A549 (cell line): ENCODE measurements at places on chromosomes 3 and 15.

DNA sequence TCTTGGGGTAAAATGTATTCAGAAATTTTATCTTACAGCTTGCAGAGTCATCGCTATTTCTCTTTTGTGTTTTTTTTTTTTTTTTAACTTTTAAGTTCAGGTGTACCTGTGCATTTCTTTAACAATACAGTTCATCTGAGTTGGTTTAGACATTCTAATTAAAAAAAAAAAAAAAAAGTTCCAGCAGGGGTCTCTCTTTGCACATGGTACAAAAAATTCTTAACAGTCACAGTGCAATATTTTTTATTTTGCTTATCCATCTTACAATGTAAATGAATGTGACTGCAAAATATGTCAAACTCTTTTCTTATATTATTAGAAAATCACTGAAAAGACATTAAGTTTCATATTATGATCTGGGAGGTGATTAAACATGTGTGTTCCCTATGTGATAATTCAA lies 47.5 kb upstream of the SLC9A9 start:
- no peak for DNase-seq

- no peak for DNase-seq
Measured at GRCh38 chr15:87746333-87746732, 510.2 kb downstream of the NTRK3 start.

DNA sequence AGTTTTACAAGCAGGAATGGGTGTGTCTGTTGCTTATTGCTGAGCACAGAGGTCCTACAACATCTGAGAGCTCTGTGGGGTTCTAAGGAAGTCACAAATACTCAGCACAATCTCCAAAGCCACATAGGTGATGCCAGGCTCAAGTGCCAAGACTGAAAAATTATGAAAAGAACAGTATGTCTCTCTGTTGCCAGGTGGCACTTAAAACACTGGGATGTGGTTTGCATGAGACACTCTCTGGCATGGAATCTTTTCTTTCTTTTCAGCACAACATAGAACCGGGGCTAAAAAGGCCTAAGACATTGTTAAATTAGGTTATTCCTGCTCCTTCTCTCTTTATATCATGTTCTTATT lies 127.3 kb upstream of the PRICKLE2 start:
- DNase-seq = no peak

- DNase-seq = no peak
Measured at GRCh38 chr3:4993276-4994143, 14.3 kb downstream of the BHLHE40 start.

- DNase-seq = no peak
Measured at GRCh38 chr3:174358252-174358651, 500.9 kb upstream of the NAALADL2 start.

- no peak for DNase-seq
Measured at GRCh38 chr3:171249245-171249644, 211.0 kb downstream of the TNIK start.

DNA sequence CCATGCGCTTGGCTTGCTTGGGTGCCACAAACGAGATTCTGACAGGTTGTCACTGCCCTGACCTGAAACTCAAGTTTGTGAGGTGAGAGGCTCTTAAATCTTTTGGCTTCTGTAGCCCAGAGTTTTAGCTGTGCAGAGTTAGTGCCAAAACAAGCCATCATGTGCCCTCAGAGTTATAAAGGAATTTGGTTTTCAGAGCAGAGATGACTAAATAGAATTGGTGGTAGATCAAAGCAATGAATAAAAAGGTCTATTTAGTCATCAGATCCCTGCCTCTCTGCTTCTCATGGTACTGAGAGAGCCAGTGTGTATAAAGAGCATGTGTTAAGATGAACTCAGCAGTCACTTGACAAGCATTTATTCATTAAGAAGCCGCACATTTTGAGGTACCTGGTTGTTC lies 207.5 kb upstream of the DPH6 start:
- DNase-seq = no peak

DNA sequence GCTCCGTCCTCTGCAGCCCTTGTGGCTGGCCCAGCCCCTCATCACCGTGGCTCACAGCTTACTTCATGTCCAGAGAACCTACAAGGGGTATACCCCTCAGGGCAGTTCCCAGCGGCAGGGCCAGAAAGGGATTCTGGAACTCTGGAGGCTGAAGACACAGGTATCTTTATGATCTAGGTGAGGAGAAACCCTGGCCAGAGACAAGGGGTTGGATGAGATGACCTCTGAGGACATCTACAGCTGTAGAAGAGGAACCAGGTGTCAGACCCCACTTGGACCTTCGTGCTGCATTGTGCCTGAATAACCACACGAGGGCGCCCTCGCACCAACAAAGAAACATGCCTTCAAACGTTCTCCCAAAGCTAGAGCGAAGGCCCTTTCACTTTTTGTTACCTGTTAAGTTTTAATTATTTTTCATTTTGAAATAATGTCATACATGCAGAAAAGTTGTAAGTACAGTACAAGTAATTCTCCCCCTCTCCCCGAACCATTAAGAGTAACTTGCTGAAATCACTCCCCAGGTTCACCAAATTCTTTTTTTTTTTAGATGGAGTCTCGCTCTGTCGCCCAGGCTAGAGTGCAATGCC lies 118.7 kb upstream of the SMAD3 start:
- peak; percentile 83 for DNase-seq

DNA sequence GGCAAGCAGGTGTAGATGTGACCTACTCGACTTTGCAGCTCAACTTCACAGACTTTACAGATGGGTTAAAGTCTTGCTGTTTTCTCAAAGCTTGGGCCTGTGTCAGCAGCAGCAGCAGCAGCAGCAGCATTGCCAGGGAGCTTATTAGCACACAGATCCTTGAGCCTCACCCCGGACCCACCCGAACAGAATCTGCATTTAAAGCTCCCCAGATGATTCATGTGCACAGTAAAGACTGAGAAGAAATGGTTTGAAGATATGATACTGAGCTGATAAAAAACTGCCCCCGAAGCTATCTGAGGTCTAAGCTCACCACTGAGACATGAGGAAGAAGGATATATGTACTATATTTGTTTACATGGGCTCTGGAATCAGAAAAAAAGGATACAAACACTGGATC lies 231.7 kb downstream of the ARPP21 start:
- no peak for DNase-seq

DNA sequence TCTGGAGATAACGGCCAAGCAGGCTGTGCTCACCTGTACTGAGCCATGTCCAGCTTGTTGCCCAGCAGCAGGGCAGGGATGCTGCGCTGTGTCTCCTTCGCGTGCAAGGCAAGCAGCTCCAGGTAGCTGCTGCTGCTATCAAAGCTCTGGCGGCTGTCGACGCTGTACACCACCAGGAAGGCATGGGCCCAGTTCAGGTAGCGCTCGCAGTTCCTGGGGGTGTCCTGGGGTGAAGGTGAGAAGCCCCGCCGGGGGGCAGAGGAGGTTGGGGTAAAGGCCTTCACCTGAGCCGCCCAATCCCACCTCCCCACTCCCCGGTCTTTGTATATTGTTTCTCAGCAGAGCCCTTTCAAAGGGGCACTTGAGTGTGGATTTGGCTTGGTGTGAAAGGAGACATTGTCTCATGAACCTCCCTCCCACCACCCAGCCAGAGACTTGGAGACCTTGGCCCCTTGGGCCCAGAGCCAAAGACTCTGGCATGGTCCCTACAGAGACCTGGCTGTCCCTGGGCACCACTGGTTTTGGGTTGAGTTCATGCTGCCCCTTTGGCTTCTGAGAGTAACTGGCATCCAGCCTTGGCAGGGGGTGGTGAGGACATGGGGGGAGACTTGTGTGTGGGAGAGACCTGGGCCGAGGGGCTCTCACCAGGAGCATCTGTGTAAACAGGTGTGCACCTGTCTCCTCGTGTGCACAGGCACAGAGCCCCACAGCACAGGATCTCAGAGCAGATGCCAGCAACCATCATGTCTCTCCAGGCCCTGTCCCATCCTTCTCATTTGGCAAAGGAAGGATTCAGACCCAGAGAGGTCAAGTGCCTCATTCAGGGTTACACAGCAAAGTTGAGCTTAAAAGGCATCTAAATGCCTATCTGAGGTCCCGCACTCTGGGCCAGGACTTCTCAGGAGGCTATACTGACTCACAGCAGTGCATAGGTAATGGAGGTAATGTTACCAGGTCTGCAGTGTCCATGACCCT lies 9.1 kb downstream of the RASL12 start:
- DNase-seq = no peak

DNA sequence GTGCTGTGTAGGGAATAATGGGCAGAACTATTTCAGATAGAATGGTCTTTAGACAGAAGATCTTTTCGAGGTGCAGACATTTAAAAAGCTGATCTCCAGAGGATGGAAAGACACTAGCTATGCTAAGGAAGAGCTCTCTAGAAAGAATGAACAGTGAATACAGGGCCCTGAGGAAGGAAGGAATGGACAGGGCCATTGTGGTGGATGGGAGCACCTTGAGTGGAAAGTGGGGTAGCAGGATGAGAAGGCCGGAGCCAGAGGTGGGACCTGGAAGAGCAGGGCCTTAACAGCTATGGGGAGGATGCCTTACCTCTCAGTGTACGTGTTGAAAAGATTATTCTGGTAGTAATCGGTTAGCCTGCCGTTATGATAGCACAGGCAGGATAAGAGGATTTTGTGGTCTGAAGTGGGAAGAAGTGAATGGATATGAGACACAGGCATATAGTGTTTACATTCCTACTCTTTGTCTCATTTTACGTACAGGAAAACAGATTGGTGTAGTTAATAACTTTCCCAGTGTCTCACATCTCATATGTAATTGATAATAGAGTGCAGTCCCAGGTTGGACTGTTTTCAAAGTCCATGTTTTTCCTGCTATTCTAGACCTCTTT lies 172.4 kb downstream of the KLHL25 start:
- no peak for DNase-seq

DNA sequence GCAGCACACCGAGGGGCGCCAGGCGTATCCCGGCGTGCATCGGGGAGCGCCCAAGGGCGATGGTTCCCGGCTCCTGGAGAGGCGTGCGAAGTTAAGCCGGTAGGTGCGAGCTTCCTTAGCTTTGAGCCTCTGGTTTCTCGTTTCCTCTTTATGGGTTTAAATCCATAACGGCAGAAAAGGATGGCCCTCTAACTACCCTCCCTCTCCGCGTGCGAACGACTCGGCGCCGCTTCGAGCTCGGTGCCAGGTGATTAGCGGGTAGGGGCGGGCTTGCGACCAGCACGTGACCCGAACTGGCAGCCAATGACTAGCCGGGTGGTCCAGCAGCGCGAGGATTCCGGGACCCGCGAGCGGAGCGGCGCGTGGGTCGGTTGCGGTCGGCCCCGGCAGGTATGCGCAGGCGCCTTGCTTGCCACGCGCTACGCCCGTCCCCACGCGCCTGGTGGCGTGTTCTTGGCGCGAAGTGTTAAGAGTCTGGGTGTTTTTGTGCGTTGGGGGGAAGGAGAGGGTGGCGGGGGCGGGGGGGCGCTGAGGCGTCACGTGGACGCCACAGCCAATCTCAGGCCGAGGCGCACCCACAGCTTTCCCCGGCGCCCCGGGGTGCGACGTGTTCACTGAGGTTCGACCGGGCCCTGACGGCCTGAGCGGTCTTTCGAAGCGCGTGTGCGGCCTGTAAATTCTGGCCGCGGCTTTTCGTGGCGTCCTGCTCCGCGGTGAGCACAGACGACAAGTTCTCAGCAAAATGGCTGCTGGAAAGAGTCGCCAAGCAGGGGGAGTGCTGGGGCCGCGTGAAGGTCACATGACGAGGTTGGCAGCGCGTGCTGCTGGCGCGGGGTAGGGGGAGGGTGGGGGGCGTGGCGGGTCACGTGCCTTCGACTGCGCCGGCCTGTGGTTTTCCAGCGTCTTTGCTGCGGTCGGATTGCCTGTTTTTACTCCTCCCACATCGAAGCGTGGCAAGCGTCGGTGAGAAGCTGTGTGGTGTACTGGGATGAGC lies 38.7 kb upstream of the MGA start:
- DNase-seq = peak; percentile 93

DNA sequence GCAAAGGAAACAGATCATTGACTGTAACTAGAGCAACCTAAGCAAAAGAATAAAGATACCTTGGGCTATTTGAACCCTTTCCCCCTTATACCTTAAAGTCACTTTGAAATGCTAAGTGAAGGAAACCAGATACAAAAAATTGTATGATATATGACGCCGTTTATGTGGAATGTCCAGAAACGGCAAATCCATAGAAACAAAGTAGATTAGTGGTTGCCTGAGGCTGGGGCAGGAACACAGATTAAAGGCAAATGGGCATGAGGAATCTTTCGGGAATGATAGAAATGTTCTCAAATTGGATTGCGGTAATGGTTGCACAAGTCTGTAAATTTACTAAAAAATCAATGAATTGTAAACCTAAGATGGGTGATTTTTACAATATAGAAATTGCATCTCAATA lies 160.1 kb upstream of the CCDC54 start:
- DNase-seq = peak; percentile 42

DNA sequence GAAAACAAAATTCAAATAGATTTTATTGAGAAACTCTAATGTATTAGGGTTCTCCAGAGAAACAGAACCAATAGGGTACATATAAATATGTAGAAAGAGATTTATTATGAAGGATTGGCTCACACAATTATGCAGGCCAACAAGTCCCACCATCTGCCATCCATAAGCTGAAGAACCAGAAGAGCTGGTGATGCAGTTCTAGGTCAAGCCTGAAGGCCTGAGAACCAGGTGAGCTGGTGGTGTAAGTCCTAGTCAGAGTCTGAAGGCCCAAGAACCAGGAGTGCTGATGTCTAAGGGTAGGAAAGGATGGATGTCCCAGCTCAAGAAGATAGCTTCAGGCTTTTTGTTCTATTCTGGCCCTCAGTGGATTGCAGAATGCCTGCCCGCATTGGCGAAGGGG lies 2.6 kb upstream of the NFKBIZ start:
- no peak for DNase-seq
